ENCODE measurements at places on chromosomes 4 and X.
A peak's percentile ranks its signal among the peaks of the same experiment; 100 is the strongest.

GRCh38 chr4:4666693-4667621, 125.1 kb upstream of the STX18 start:
- no peak for DNase-seq

DNA sequence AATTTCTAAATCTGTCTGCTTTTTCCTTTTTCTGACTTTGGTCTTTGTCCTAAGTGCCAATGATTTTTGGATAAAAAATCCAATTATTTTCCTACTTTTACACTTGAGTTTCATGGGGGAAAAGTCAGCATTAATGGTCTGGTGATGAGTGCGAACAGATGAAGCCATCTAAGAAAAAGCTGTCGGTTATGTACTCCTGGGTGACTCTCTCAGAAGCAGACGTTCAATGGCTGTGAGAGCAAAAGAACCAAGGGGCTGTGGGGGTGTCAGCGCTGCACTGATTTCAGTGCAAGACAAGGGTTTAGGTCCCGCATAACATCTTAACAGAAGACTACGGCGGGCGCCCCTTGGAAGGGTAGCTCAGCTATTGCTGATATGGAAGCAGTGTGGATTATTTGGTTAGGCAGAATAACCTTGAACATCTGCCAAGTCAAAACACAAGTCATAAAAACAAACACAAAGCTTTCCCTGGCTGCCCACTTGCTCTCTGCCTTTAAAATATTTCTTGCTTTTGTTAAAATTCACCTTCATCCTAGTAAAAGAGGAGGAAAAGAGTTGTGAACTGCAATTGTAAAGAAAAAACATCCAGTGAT, 240.5 kb downstream of the MAML3 start:
- DNase-seq = no peak

DNA sequence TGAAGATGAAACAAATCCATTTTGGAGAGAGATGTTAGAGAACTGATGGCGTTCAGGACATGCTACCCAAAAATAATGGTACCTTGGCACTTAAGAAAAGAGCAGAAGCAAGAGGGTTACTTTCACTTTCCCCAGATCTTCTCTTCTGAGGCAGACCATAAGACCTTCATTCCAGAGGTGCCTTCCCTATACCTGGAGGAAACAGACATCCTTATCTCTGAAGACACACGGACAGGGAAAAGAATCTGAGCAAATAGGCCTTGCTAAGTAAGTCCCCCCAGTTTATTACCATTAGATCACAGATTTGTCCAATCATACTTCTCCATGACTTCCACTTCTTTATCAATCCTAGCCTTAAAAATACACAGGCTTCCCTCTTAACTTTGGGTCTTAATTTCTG, 2.0 kb upstream of the FGF2 start:
- DNase-seq = no peak

GRCh38 chr4:38560768-38561558, 103.0 kb upstream of the KLF3 start:
- no peak for DNase-seq

GRCh38 chr4:73069338-73070073, at the start of gene COX18:
Gene COX18, minus strand, starts transcription at chr4:73069716. Its CDS starts 67 bp downstream, at chr4:73069649.
- peak; percentile 93 for DNase-seq

DNA sequence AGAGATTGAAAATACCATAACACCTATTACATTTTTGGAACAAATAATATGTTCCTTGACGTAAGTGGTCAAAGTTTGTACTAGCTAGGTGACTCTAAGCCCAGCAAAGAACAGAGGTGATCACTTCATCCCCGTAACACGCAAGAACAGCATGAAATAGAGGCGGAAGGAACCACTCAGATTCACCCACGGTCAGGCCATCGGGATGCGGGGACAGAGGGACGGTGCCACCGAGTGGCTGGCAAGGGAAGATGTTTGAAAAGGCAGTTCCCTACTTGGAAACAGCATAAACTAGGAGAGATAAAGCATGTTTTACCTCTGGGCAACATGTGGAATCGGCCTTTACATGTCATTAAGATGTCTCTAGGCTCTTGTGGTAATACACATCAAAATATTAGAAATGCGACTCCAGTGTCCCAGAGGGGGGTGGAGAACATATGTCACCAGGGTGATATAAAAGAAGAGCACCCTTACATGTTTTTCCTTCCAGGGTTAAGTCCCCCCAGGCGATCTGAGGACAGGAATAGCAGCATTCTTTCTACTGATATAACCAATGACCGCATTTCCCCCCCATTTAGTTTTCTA, 84.0 kb downstream of the PHKA2 start:
- no peak for DNase-seq

DNA sequence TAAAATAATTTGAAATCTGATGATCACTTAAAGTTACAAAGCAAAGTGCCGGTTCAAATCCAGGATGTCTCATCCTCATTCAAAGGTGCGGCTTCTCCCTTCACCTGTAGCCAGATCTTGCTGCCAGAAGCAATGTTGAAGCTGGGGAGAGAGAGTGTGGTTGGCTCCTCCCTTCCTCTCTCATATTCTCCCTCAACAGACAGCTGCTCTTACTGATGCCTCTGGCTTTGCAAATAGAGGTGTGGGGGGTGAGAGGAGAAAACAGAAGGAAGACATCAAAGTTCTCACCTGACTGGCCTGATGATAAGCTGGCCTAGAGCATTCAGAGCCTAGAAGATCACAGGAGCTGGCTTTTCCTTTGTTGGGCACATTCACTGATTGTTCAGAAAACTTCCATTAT, 28.3 kb upstream of the BTC start:
- DNase-seq = no peak

GRCh38 chrX:115030625-115031024, 13.2 kb upstream of the IL13RA2 start:
- no peak for DNase-seq

DNA sequence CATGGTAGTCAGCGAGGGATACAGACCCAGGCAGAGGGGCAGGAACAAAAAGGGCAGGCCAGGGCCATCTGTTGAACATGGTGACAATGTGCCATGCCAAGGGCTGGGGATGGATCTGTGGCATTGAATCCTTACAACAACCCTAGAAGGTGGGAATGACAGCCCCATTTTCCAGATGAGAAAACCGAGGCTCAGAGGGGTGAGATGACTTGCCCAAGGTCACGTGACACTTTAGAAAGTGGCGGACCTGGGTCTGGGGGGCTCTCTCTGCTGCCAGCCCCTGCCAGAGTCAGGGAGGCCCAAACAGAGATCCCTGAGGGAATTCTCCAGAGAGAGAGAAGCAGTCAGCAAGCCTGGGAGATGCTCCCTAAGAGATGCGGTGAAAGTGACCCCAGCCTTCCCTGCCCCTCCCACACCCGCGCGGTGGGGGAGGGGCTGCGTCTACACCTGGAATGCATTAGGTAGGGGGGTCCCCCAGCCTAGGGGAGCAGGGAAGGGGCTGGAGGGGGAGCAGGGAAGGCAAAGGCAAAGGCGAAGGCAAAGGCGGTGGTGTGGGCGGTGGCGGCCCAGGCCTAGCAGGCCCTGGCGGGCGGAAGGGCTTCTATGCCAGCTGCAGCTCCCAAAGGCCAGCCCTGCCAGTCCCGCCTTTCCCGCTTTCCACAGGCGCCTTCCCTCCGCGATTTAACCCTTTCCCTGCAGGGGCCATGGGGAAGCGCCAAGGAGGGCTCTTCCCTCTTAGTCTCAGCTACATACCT, 13.0 kb downstream of the FGD1 start:
- no peak for DNase-seq

- no peak for DNase-seq
Observed at GRCh38 chr4:139833151-139833910, 167.7 kb downstream of the MGST2 start.

DNA sequence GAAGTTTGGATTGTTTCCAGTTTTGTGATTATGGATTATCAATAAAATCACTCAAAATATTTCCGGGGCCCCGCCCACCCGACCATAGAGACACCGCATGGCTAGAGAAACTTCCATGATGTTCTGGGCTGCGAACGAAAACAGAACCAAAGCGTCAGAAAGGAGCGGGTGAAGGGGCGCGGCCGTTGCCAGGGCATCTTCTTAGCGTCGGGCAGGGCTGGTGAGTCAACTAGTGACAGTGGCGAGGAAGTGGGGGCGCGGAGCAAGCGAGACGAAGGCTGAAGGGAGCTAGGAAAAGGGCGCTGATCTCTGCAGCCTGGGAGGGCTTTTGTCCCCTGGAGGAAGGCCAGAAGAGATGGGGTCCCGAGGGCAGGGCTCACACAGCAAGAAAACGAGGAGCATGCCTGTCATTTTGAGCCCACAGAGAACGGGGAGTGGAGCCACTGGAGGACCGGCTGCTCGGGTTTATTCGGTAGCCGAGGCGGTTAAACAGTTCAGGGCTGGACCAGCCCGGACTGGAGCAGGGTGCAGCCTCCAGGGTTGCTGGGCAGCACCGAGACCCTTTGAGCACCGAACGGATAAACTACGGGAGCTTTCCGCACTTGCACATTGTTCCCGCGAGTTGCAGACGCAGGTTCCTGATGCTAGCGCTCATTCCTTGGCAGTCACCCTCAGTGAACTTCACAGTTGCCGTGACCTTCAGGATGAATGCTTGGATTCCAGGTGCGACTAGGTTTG, 298.1 kb upstream of the TRPC5 start:
- no peak for DNase-seq

DNA sequence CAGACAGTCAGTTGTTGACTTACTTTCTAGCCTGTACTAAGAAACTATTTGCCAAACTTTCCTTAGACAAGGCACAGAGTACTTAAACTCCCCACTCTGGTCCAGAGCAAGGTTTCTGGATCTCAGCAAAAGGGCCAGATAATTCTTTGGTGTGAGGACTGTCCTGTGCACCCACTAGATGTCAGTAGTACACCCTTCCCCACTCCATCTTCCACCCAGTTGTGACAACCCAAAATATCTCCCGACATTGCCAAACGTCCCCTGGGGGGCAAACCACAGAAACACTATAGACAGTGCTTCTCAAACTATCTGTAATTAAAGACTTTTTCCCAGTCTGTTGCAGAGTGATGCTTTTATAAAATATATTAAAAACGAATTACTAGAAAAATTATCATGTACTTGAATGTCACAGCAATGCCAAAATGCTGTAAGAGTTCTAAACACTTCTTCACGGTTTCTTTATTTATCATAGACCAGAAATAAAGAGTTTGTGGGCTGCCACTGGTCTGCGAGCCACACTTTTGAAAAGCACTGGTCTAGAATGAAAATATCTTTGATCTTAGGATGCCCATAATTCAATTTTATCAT, 203.5 kb downstream of the PRDM5 start:
- no peak for DNase-seq

DNA sequence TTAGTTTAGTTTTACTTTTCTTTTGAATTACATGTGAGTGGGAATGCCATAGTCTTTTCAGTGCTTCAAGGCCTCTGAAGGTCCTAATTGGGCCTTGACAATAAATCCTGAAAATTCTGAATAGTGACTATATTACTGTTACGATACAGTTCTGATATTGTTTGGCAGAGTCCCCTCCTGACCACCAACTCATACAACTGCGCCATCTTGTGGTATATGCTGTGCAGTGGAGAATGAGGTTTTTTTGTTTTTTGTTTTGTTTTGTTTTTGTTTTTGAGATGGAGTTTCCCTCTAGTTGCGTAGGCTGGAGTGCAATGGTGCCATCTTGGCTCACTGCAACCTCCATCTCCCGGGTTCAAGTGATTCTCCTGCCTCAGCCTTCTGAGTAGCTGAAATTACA, 56.6 kb upstream of the CHRDL1 start:
- DNase-seq = no peak

GRCh38 chr4:62344915-62345314, 1144.8 kb downstream of the ADGRL3 start:
- no peak for DNase-seq

DNA sequence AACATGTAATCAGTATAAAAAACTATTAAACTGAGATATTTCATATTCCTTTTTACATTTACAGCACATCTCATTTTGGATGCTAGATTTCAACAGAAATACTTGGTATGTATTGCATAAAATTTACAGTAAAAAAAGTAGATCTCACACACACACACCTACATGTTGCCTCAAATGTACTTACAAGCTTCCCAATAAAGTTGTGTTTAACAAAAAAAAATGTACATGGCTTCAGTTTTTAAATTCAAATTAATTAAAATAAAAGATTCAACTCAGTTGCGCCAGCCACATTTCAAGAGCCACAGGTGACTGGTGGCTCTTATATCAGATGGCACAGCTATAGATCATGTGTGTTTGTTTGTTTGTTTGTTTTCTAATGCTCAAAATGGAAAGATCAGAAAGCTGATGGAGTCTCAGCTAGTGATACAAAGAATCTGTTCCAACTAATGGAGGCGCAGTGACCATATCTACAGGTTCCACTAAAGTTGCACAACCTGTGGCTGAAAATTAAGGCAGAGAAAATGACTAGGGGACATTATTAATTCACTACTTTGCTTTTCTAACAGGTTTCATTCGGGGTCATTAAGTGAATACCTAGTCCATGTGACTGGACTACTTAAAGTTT, 45.0 kb downstream of the RBM47 start:
- DNase-seq = no peak

GRCh38 chrX:49272421-49272820, 2.8 kb downstream of the PPP1R3F start:
- no peak for DNase-seq

- DNase-seq = no peak
Observed at GRCh38 chr4:90318193-90318592, 191.0 kb downstream of the CCSER1 start.

DNA sequence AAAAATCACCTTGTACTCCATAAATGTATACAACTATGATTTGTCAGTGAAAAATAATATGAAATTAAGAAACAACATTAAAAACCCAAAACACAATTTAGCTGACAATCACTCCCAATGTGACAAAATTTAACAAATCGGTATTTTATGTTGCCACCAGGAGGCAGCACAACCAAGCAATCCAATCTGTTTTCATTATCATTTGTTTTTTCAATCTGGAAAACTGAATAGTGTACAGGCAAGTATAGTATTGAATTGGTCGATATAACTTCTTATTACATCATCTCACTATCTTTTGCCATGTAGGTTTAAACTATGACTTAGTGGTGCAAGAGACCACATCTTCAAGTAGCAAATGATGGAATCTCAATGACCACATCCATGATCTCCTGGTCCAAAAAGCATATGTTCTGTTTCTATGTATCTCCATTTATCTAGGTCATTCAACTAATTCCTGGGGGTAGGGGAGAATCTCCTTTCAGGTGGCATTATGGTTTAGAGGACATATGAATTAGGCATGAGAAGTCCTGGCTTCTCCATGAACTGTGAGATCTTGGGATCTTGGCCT, 112.9 kb upstream of the AGA start:
- no peak for DNase-seq

GRCh38 chr4:20422398-20422797, 170.7 kb downstream of the SLIT2 start:
- DNase-seq = no peak

GRCh38 chrX:44569122-44569521, 26.5 kb upstream of the FUNDC1 start:
- no peak for DNase-seq

DNA sequence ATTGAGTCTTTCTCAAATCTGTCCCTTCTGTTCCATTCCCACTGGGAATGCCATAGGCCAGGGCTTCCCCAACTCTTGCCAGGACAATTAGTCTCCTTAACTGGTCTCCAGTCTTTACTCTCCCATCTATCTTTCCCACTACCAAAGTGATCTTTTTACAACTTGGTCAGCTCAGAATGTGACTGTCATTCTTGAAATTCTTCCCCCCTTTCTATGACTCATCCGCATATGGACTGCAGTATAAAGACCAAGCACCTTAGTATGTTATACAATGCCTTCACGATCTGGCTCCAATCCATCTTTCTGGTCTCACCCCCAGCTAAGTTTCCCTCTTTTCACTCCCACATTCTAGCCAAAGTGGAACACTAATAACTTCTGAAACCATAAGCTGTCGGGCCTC, 383.8 kb downstream of the OPHN1 start:
- DNase-seq = no peak
